ENCODE measurements at places on chromosomes 13 and 19. TPM values are rescaled to one million over a fixed set of nuclear protein-coding genes. Genes with fewer than 3 reads are reported as not detected.

PRRG2 gene
- 1.1 TPM for total RNA-seq

GPX4 gene
- 881 TPM for total RNA-seq

ZNF433 gene
- total RNA-seq, result 1.4 TPM

CGB3 gene
- total RNA-seq, result not detected

ZNF91 gene
- total RNA-seq, result 6.6 TPM

All from mammary microvascular endothelial cell (primary cell).